ENCODE measurements at places on chromosomes 12 and 14. TPM values are rescaled to one million over a fixed set of nuclear protein-coding genes. Genes with fewer than 3 reads are reported as not detected.

- H3K4me3 ChIP-seq: no peak overlapping the region
- H3K36me3 ChIP-seq: no peaks in the 10 kb centered on the region
- no peaks in the 10 kb centered on the region for H3K4me1 ChIP-seq
- H3K27me3 ChIP-seq: no peaks in the 10 kb centered on the region
- no peak for DNase-seq
These were observed 481.4 kb downstream of the TRHDE start for GRCh38 chr12:72753571-72753970.

DNA sequence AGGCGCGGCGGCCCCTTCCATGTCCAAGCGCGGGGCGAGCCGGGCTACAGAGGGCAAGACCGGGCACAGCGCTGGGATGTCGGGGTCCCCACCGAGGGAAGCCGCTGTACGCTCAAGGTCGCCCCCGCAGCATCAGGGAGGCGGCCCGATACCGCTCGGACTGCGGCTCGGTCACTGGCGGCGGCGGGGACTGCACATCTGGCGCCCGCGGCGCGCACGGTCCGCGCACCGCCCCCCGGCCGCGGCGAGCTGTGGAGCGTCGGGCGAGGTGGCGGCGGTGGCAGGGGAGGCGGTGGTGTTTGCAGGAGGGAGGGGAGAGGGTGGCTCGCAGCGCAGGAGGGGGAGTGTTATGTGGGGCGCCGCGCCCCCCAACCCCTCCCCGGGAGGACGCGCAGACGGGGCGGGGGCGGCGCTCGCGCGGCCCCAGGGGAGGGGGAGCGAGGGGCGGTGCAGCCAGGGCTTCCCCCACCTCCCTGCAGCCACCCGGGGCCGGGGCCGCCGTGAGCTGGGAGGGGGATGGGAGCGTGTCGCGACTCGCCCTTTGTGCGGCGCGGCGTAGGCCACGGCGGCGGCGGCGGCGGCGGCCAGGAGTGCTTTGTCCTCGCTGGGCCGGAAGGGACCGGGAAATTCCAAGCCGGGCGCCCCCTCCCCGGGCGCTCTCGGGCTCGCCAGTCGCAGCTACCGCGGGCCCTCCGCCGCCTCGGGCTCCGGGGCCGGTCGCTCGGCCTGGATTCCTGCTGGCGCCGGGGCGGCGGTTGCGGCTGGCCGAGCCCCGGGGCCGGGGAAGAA lies at the start of gene NUAK1:
TSS of gene NUAK1 (minus strand) at position 322 of the 789 bp plus-strand sequence. CDS start at position 21, 301 bp downstream.
- H3K27ac ChIP-seq: peak within 1 kb of the TSS; percentile 96
- peak within 1 kb of the TSS; percentile 90 for H3K4me3 ChIP-seq
- DNase-seq: peak; percentile 81
- H3K36me3 ChIP-seq: no peaks in the 10 kb centered on the region
- peaks cover 40% of the 10 kb centered on the region for H3K4me1 ChIP-seq
- H3K27me3 ChIP-seq: peaks cover 8% of the 10 kb centered on the region

- peak overlapping the region; percentile 90 for H3K27ac ChIP-seq
- DNase-seq: no peak
- peaks cover 8% of the 10 kb centered on the region for H3K27me3 ChIP-seq
- H3K36me3 ChIP-seq: no peaks in the 10 kb centered on the region
- no peak overlapping the region for H3K4me3 ChIP-seq
These were observed 29.9 kb upstream of the TC2N start for GRCh38 chr14:91897106-91897701.

DNA sequence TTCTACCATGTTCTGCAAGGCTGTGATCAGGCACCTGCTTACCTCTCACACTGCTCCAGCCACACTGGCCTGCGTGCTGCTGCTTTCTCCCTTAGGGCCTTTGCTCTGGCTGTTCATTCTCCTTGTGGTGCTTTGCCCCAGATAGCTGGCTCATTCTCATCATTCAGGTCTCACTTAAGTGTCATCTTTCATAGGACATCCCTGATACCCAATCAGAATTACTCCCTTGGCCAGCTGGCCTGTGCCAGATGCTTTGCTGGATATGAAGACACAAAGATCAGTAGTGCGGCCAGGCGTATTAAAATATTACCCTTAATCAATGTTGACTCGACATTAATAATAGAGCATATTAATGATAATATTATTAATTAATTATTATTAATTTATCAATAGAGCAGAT lies 143.8 kb upstream of the FGD4 start:
- H3K27ac ChIP-seq: no peak overlapping the region
- no peaks in the 10 kb centered on the region for H3K4me1 ChIP-seq
- no peak overlapping the region for H3K4me3 ChIP-seq
- peaks cover 12% of the 10 kb centered on the region for H3K36me3 ChIP-seq
- no peak for DNase-seq
- no peaks in the 10 kb centered on the region for H3K27me3 ChIP-seq

DNA sequence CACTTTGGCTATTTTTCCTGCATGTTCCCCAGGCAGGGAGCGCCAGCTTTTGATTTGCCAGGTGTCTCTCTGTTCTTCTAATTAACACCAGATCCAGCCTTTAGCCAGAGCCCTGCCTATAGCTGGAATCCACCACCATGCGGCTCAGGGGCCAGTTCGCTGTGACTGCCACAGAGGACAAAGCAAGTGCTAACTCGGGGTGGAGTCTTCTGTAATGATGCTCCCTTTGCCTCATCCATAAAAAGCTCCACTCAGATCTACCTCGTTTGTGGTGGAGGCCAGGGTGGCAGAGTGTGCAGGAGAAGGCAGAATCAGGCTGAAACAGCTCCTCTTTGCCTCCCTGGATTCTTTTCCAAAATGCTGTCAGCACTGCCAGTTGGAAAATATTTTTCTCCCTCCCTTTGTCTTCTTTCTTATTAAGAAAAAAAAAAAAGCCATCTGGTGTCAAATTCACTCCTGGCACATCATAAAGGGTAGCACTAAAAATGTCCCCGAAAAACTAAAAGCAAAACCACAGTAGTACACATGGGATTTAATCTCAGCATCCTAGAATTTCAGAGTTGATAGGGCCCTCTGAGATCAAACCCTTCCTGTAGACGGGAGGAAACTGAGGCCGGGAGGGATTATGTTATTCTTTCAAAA lies 18.0 kb upstream of the CTDSP2 start:
- no peak for DNase-seq
- H3K27ac ChIP-seq: no peak overlapping the region
- no peaks in the 10 kb centered on the region for H3K36me3 ChIP-seq
- H3K4me3 ChIP-seq: peak overlapping the region; percentile 42
- H3K4me1 ChIP-seq: no peaks in the 10 kb centered on the region

DNA sequence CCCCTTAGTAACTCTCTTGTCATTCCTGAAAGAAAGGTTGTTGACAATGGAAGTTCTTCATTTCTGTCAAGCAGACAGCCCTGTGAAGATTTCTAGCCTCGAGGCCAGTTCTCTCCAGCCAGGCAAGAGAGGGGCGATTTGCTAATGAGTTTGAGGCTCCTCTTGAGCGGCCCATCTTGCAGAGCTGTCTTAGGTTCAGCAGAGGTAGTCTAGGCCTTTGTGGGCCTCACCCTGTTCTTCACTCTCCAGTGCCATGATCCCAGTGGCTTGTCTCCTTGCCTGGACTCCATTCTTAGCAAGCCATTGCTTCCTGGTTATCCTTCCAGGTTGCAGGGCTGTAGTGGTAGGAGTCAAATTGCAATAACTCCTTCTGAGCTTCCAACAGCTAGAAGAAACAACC lies 9.7 kb downstream of the TPH2 start:
- no peak for DNase-seq
- peaks cover 6% of the 10 kb centered on the region for H3K27me3 ChIP-seq
- H3K4me3 ChIP-seq: no peak overlapping the region
- H3K36me3 ChIP-seq: no peaks in the 10 kb centered on the region
- H3K27ac ChIP-seq: no peak overlapping the region
- peaks cover 13% of the 10 kb centered on the region for H3K4me1 ChIP-seq

GRCh38 chr12:104751120-104751519 lies 207.0 kb downstream of the SLC41A2 start:
- H3K27ac ChIP-seq: no peak overlapping the region
- no peak overlapping the region for H3K4me3 ChIP-seq
- no peak for DNase-seq

- no peak for DNase-seq
- no peaks in the 10 kb centered on the region for H3K27me3 ChIP-seq
- no peak overlapping the region for H3K4me3 ChIP-seq
- H3K27ac ChIP-seq: peak overlapping the region; percentile 71
- no peaks in the 10 kb centered on the region for H3K4me1 ChIP-seq
These were observed 8.4 kb downstream of the TMEM19 start for GRCh38 chr12:71694099-71694820.

Gene LYSET
- total RNA-seq: 27.6 TPM

DNA sequence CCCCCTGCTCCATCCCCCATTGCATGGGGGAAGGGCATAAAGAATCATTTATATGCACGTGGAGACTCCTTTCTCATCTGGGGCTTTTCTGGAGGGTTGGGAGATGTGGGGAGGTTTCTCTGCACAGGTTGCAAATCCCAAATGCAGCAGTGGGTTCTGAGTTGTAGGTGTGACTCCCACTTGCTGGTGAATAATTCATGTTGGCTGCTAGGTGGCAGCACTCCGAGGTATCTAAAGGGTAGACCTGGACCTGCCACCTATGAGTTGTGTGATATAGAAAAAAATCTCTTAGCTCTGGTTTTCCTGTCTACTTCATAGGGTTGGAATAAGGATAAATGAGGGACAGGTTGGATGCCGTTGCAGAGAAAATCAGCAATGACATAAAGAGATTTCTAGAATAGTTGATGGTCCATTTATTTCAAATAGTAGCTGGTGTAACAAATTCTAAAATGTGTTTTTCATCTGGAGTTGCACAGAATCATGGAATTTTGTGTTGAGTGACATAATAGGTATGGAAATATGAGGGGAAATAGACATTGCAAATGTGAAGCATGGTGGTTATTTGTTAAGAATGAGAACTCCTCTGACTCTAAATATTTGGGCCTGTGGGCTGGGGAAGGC lies 4.6 kb downstream of the MARCHF9 start:
- peaks cover 12% of the 10 kb centered on the region for H3K4me1 ChIP-seq
- H3K27me3 ChIP-seq: peaks cover 23% of the 10 kb centered on the region
- no peak overlapping the region for H3K4me3 ChIP-seq
- peaks cover 17% of the 10 kb centered on the region for H3K36me3 ChIP-seq
- DNase-seq: no peak
